ENCODE measurements at places on chromosomes 16 and 17.

DNA sequence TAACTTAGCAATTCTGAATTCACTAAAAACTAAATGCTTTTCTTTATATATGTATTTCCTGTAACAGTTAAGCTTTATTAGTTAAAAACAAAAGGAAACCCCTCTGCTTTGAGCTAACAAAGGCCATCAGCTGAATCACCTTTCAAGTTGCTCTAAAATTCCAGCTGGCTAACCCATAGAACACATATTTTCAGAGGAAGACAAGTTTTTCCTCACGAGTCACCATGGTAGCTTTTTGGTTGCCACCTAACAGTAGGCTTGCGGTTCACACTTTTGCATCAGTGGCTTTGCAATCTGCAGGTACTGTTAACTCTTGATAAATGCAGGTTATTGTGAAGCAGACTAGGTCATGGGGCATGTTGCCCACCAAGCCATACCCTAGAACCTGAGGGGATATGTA, 57.6 kb upstream of the IRX5 start:
- DNase-seq: no peak
- H3K4me3 ChIP-seq: no peak overlapping the region
- H3K36me3 ChIP-seq: no peaks in the 10 kb centered on the region
- no peaks in the 10 kb centered on the region for H3K4me1 ChIP-seq
- no peak overlapping the region for H3K27ac ChIP-seq

DNA sequence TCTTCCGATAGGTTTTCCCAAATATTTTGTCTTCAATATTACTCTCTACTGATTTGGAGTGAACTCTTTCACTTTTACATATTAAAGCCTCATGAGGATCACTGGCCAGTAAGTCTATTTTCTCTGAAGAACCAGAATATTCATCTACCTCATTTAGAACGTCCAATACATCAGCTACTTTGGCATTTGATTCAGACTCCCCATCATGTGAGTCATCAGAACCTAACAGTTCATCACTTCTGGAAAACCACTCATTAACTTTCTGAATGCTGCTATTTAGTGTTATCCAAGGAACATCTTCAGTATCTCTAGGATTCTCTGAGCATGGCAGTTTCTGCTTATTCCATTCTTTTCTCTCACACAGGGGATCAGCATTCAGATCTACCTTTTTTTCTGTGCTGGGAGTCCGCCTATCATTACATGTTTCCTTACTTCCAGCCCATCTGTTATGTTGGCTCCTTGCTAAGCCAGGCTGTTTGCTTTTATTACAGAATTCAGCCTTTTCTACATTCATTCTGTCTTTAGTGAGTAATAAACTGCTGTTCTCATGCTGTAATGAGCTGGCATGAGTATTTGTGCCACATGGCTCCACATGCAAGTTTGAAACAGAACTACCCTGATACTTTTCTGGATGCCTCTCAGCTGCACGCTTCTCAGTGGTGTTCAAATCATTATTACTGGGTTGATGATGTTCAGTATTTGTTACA, 30.9 kb downstream of the BRCA1 start:
- H3K36me3 ChIP-seq: peaks cover 52% of the 10 kb centered on the region
- no peak overlapping the region for H3K4me3 ChIP-seq
- no peak for DNase-seq
- no peak overlapping the region for H3K27ac ChIP-seq

- H3K4me3 ChIP-seq: no peak overlapping the region
- H3K27me3 ChIP-seq: peaks cover 13% of the 10 kb centered on the region
- no peak overlapping the region for H3K27ac ChIP-seq
Measured at GRCh38 chr17:81037026-81037797, 2.3 kb downstream of the BAIAP2 start.

- no peak overlapping the region for H3K4me3 ChIP-seq
- no peak for DNase-seq
- no peak overlapping the region for H3K27ac ChIP-seq
- H3K4me1 ChIP-seq: no peaks in the 10 kb centered on the region
Measured at GRCh38 chr16:2086812-2087747, 39.3 kb downstream of the TSC2 start.

DNA sequence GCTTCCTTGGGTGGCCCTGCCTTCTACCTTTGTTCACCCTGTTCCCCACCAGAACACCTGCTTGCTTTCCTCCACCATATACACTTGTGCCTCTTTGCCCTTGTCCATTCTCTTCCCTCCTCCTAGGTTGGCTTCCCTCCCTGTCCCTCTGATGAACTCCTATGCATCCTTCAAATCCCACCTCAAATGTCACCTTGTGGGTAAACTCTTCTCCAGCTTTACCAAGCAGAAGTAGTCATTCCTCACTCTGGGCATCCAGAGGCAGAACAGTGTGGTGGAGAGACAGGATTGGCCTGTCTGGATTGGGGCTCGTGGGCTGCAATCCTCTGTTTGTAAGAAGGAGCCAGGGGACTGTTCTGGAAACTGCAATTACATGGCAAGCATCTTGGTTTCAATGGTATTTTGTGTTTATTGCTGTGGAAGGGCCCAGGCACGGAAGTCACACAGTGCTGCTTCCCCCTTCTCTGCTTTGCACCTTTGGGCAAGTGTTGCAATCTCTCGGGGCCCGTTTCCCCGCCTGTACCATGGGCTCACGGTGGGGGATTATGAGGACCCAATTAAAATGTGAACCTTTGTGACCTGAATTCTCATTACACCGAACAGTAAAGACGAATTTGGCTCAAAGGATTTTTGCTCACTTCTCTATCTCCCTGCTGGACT, 21.9 kb upstream of the NXPH3 start:
- no peak overlapping the region for H3K27ac ChIP-seq
- DNase-seq: no peak
- peaks cover 3% of the 10 kb centered on the region for H3K27me3 ChIP-seq
- no peaks in the 10 kb centered on the region for H3K36me3 ChIP-seq
- peaks cover 5% of the 10 kb centered on the region for H3K4me1 ChIP-seq

- DNase-seq: no peak
- H3K4me1 ChIP-seq: no peaks in the 10 kb centered on the region
- H3K27me3 ChIP-seq: no peaks in the 10 kb centered on the region
- H3K4me3 ChIP-seq: no peak overlapping the region
Measured at GRCh38 chr16:9840761-9841665, 341.2 kb downstream of the GRIN2A start.

GRCh38 chr16:88195269-88195705, 187.5 kb upstream of the ZNF469 start:
- no peaks in the 10 kb centered on the region for H3K36me3 ChIP-seq
- H3K27me3 ChIP-seq: no peaks in the 10 kb centered on the region
- H3K4me3 ChIP-seq: no peak overlapping the region
- no peak for DNase-seq
- H3K4me1 ChIP-seq: no peaks in the 10 kb centered on the region

GRCh38 chr17:57902800-57903759, 52.1 kb downstream of the CUEDC1 start:
- no peak overlapping the region for H3K4me3 ChIP-seq
- H3K36me3 ChIP-seq: no peaks in the 10 kb centered on the region
- H3K27me3 ChIP-seq: no peaks in the 10 kb centered on the region
- H3K27ac ChIP-seq: no peak overlapping the region

DNA sequence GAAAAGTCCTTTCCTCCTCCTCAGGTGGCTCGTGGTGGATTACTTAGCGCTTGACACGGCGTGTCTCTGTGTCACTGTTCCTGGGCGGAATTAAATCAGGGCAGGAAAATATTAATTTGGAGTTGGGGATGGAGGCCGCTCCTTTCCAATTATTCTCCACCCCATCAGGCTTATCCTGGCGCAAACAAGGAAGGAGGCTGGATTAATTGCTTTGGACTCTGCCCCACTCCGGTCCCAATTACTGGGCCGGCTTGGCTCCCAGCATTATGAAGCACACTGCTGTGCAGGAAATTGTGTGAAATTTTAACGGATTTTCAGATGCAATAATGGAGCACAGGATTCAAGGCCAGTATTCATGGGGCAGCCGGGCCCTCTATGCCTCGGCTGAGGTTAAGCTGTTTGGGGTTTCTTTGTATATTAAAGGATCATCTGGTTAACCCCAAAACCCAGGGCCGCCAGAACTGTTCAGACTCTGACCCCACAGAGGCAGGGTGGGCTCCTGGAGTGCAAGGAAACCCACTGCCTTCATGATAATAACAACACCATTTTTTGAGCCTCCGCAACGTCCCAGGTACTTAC, 87.8 kb downstream of the MRM1 start:
- peaks cover 3% of the 10 kb centered on the region for H3K27me3 ChIP-seq
- H3K36me3 ChIP-seq: no peaks in the 10 kb centered on the region
- H3K27ac ChIP-seq: no peak overlapping the region
- no peak overlapping the region for H3K4me3 ChIP-seq

DNA sequence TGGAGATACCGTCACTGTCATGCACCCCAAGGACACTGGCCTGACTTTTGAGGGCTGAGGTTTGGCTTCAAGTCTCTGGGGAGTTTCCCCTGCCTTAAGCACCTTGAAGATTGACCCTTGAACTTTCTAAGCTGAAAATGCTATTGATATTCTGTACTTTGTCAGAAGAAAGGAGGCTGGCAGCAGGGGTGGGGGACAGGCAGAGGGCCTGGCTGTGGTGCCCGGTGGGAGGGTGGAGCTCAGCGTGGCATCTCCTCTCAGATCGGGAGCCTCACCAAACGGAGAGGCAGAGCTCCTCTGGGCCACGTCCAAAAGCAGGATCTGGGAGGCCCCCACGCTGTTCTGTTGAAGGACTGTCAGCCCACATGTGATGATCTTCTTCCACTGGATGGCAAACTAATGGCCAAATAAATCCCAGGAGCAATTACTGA, 305.2 kb upstream of the IRX3 start:
- no peak for DNase-seq
- no peak overlapping the region for H3K4me3 ChIP-seq
- no peaks in the 10 kb centered on the region for H3K4me1 ChIP-seq
- H3K36me3 ChIP-seq: no peaks in the 10 kb centered on the region
- H3K27me3 ChIP-seq: peaks cover 18% of the 10 kb centered on the region
